Activated T-cell treated with anti-CD3 and anti-CD28 coated beads for 48 hours (primary cell): ENCODE measurements at places on chromosomes 13 and 19.

- no peak for DNase-seq
Observed at GRCh38 chr13:45447050-45447661, 17.6 kb upstream of the COG3 start.

DNA sequence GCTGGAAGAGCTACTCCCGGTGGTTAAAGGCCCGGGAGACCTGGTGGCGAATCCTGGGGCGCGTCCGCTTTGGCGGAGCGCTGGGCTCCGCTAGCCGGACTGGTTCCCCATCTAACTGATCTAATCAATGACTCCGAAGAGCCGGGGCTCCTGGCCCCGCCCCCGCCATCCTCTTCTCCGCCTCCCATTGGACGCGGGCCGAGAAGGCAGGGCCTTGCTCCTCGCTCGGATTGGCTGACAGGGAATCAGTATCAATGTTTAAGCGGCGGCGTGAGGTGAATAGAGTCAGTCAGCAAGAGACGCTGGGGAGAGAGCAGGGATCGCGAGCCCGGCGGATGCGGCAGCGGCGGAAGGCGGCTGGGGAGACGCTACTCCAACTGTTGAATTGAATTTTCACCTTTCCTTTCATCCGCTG lies 1.7 kb upstream of the PCDH17 start:
- peak; percentile 33 for DNase-seq

GRCh38 chr19:3359015-3359918 lies 7.1 kb upstream of the NFIC start:
- peak; percentile 43 for DNase-seq

DNA sequence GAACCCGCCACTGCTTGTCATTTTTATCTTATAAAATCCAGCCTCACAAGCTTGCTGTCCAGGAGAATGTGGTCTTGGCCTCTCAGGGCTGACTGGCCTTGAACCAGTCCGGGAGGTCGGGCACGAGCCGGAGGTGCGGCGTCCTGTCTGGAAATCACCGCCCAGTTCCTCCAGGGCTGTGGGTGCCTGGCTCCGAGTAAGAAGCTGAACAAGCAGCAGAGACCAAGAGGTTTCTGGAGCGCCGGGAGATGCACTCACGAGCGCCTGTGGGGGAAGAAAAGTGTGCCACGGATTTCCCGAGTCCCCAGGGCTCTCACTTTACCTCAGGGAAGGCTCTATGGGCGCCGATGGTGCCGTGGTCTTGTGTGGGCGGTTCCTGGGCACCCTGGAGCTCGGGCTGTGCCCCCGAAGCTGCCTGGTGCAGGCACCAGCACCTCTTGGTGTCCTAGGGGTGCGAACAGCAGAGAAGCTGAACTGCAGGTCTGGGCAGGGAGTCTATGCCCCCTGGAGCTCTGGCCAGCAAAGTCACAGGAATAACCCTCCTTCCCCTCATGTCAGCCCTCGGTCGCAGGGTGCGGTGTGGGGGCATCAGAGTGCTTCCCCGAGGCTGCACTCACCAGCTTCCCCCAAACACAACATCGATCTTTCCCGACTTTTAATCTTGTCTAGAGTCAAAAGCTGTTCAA lies 50.0 kb downstream of the GAS6 start:
- no peak for DNase-seq

GRCh38 chr13:40438022-40438680 lies 228.3 kb downstream of the FOXO1 start:
- DNase-seq: no peak

DNA sequence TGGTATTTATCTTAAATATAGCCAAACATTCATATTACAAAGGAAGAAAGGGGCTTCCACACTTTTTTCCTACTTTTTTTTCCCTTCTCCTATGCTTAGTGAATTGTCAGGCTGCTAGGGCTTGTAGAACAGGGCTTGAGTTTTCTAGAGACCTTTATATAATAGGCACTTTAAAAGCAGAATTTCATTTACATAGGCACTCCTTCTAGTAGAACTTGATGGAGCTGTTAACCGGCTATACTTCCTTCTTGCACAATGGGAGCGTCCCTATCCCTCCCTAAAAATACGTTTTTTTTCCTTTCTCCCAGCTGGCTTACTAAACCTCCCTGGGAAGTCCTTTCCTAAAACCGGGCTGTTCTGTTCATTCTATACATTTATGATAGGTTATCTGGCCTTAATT lies 1.1 kb downstream of the TRIM13 start:
- no peak for DNase-seq

DNA sequence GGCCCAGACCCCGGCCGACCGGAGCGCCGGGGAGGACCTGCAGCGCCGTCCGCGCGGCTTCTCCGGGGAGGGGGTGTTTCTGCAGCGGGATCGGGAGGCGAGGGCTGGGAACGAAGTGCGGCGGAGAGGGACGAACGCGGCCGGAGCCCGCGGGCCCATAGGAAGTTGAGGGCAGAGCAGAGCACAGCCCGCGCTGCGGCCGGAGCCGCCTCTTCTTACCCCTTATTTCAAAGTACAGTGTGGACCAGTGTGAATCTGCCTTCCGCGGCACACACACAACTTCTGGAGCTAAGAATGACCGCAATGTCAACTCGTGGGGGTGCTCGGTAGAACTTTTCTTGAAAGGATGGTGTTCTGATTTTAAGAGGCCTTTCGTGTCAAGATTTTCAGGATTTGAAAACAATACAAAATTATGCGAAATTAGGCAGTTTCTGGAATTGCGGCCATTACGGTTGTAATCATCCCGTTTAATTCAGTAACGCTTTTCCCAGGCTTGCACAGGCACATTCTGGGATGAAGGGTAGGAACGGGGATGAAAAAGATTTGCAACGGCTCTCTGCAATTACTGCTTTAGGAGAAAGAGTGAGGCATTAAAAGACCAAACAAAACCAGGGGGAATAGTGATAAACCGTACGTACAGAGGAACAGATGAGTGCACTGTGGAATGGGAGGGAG lies 821 bp downstream of the TDRD3 start:
- DNase-seq: no peak

- DNase-seq: peak; percentile 69
Observed at GRCh38 chr19:7862413-7862951, 11.7 kb downstream of the PRR36 start.

DNA sequence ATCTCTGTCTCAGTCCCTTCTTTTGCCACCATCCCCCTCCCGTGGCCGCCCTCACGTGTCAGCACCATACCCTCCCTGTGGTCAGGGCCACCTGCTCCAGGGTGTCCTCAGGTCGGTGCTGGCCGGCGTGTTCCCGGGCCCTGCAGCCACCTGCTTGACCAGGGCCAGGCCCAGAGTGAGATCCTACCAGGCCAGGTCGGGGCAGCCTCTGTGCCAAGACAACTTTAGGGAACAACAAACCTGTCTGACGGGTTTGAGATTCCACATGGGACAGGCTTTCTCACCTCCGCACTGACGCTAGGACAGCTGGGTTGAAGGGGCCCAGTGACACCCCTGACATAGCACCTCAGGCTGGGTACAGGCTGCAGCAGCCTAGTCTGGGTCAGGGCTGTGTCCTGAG lies 7.5 kb upstream of the SBNO2 start:
- no peak for DNase-seq

DNA sequence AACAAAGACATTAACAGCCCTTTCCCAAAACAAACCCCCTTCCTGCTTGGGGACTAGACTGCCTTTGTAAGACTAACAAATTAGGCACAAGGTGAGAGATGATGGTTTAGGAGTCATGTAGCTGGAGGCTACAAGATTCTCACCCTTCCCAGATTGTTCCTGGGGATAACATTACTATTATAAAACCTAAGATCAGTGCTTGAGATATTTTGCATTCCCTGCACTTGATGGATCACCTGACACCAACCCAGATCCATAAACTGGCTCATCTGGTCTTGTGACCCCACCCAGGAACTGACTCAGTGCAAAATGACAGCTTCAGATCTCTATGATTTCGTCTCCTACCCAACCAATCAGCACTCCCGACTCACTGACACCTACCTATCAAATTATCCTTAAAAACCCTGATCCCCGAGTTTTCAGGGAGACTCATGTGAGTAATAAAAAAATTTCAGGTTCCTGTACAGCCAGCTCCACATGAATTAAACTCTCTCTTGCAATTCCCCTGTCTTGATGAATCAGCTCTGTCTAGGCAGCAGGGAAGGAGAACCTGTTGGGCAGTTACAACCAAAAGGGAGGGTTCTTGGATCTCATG lies 2.4 kb upstream of the ZNF616 start:
- no peak for DNase-seq

GRCh38 chr13:50188696-50189095 lies 173.5 kb downstream of the KCNRG start:
- no peak for DNase-seq
